ENCODE measurements at places on chromosomes 2 and 18. TPM values are rescaled to one million over a fixed set of nuclear protein-coding genes. Genes with fewer than 3 reads are reported as not detected.

The ST8SIA5 gene
- polyA plus RNA-seq, result not detected

The HOXD10 gene
- polyA plus RNA-seq, result 12.6 TPM

The UGT1A9 gene
- not detected for polyA plus RNA-seq

The KCNJ3 gene
- polyA plus RNA-seq, result 3.2 TPM

DNA sequence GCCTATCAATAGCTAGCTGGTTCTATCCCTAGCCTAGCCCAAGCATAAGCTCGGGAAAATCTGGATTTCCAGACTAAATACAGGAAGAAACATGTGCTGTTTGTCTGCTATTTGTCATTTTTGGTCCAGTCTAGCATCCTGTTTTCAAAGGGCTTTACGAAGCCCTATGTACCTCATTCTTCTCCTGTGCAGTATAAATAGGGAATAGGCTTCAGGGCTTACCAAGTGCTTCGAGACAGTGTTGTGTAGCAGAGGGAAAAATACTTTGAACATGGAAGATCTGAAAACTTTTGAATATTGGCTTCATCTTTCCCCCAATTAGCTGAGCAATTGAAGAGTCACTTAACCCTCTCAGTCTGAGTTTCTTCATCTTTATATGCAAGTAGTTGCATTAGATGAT, 679.8 kb downstream of the TDRD15 start:
- DNase-seq, result no peak

The NR4A2 gene
- 1.5 TPM for polyA plus RNA-seq

DNA sequence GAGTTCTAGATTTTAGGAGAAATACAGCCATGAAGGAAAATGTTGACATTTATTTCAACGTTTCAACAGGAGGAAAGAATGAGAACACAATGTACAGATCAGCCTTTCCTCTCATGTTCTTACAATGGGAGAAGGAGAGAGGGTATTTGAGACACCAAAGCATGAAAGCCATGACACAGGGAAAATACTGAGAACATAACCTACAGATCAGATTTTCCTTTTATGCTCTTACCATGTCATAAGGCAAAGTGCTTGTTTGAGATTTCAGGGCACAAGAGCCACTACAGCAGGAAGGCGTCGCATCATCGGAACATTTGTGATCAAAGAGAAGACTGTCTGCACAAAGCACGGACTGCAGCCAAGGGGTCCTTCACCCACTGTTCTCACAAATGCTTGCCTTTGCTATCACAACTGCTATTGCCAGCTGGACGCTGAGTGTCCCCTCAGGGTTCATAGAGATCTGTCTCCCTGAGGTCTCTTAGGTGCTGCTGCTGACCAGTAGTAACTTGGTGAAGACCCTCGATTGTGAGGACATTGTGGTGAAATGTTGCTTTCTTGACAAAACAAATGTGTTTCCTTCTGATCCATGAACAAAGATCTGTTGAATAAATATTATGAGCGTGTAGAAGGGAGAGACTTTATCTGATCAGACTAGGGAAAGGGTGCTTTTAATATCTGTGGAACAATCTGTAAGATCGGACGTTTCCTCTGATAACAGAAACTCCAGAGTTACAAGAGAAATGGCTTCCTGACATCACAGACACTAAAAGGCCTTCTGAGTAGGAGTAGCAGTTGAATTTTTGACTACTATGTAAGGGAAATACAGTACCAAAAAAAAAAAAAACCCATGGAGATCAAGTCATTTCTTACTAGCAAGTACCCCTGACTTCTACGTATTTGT, 6.4 kb upstream of the IL1RL1 start:
- no peak for DNase-seq

DNA sequence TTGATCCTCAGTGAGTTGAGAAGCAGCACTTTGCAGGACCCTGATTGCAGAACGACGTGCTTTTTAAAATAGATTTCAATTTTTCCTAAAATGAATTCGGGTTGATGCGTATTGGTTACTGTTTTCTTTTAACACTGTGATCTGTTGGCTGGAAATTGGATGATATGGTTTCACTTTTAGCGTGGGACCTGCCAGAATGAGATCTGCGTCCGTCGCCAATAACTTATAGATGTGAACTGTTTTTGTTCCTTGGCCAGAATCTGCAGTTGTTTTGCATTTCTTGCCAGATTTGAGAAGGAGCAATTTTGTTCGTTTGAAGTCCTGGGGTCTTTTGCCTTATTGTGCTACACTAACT, 703 bp downstream of the UGGT1 start:
- DNase-seq, result no peak

DNA sequence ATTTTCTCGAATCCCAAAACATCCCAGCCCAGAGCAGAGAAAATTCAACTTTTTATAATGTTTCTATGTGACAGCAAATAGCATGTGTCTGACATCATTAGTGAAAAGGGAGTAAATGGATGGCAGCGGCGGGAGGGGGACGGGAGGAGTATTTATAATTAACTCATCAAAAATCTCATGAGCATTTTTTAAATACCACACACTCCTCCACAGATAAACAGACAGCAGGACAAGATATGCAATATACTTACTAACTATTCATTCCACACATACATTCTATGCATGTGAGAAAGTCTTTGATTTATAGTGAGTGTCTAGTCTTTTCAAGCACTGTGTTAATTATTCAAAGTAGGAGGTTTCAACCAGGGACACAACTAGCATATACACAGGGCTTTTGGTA, 107.6 kb downstream of the LRP2 start:
- peak; percentile 7 for DNase-seq

DNA sequence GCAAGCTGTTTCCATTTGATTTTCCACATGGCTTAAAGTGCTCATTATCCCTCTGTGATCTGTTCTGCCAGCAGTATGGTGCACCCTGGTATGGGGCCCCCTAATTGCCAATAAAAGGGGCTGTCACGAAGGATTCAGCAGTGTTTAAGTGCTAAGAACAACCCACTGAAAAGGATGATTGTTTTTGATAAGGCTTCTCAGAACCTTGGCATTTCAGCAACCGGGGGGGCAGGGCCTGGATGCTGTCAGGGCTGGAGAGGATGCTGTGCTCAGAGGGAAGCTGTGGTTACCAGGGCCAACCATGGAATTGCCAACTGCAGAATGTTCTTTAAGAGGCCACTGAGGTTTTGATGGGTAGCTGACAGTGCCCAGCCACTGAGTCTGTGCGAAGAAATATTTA, 117.8 kb downstream of the CTIF start:
- no peak for DNase-seq

GRCh38 chr18:43115076-43115921, at the start of gene RIT2:
RIT2 (minus strand) TSS chr18:43115685.
- no peak for DNase-seq

DNA sequence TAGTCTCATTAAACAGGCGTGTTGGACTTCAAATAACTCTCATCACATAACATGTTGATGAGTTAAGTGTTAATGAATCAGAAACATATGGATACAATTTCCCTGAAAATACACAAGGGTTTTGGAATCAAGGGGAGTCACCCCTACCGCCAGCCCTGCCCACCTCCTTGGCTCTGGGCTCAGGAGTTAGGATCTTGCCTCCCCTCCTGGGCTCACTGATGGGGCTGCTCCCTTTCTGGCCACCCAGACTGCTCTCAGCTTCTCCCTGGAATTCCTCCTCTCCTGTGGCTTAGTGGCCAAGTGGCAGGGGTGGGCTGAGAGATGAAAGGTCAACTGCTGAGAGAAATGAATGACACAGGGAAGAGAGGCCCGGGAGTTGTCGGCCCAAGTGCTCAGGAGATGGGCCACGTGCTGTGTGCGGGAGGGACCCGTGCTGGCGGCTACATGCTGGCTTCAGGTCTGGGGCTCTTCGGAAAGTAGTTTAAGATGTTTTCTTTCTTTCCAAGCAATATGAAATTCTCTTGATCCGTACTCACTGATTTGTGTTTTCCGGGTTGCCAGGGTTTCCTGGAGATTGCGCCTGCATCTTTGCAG, 55.8 kb upstream of the TNP1 start:
- DNase-seq, result no peak

DNA sequence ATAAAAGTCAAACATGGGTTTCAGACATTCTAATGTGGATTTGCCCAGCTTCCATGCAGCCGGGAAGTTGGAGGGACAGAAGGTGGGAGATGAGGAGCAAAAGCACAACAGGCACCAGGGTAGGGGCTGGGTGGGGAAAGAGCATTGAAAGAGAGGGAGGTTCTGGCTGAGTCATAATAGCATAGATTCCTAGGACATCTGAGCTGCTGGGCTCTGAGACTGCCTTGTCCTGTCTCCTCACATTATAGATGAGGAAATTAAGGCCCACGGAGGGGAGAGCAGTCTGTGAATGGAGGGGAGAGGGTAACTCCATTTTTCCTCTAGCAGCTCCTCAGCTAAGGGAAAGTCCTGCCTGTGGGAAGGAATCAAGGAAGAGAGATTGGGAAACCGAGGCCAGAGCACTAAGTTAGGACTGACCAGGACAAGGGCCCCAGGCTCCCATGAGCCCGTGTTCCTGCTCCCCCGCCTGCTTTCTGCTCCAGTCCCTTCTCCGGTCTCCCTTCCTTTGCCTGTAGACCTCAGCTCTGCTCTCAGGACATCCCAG, 26.2 kb downstream of the SH2D6 start:
- DNase-seq, result no peak

The HEATR5B gene
- polyA plus RNA-seq, result 10.4 TPM

GRCh38 chr2:119864318-119864717, 104.6 kb downstream of the PTPN4 start:
- DNase-seq, result no peak

GRCh38 chr18:79604205-79604912, 75.2 kb upstream of the CTDP1 start:
- DNase-seq, result no peak

- no peak for DNase-seq
Measured at GRCh38 chr2:38406597-38407110, 29.6 kb upstream of the ATL2 start.

DNA sequence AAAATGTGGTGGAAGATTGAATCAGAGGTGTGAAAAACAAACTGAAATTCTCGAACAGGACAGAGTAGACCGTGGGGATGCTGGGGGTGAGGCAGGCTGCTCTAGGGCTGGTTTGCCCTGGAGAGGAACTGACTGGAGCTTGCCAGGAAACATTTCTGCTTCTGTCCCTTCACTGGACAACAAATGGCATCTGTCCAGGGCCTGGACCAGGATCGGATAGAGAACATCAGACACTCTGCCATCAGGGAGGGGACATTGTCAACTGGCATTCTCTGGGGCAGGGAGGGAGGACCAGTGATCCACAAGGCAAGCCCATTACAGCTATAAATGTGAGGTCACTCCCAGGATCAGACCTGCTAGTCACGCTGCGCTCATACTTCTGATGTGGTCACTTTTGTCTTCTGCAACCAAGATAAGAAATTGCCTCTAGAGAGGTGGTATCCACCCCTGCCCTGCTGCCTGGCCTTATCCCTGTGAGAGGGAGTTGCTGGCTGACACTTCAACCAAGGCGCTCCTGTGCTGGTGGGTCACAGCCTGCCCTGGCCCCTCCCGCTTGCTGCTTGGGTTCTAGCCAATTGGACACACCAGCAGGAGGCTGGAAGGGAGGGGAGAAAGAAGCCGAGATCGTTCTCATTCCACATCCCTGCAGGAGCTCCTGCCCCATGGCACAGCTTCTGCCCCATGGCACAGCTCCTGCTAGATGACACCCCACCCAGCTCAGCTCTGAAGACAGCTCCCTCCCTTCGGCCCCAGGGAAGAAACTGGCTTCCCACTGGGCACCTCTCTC, 8.7 kb downstream of the NPPC start:
- DNase-seq, result no peak

The SF3B1 gene
- 398 TPM for polyA plus RNA-seq

- DNase-seq, result no peak
Measured at GRCh38 chr2:219907011-219907365, 279.6 kb downstream of the SLC4A3 start.

DNA sequence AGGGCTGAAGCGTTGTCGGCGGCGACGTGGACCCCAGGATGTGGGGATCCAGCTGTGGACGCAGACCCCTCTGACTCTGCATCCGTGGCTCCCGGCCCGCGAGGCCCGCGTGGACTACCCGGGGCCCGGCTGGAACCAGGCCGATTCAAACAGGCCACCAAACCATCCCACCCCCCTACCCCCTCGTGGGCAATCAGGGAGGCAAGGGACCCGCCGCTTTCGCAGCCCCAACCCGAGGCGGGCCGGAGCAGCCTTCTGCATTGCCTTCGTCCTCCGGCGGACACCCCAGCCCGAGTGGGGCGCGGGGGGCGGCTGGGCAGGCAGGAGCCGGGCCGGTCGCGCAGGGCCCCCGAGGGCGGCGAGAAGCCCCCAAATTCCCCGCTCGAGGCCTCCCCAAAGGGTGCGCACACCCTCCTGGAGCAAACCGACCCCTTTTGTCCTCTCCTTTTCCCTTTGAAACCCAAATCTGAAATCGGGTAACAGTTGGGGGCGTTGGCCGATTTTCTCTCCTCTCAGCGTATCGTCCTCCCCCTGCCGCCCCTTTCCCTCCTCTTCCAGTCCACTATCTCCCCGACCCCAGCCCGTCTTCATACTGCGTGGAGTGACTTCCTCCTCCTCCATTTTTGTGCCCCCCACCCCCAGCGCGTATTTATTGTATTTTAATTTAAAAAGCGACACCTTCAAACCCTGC, 7.4 kb downstream of the SP9 start:
- no peak for DNase-seq

DNA sequence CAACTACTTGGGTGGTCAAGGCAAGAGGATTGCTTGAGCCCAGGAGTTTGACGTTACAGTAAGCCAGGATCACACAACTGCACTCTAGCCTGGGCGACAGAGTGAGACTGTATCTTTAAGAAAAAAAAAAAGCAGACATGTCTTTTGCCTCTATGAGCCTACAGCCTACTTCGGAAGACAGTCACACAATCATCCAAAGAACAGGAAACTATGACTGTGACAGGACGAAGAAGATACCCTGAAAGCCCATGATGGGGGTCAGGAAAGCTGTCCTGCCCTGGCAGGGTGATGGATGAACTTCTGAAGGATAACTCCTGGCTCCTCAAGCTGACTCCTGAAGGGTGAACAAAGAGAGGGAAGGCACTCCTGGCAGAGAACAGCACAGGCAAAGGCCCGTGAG, 251.7 kb upstream of the SIX2 start:
- no peak for DNase-seq

GRCh38 chr2:40321822-40322221, 130.1 kb downstream of the SLC8A1 start:
- DNase-seq, result no peak

GRCh38 chr2:119520696-119521432, 3.4 kb downstream of the SCTR start:
- DNase-seq, result no peak

All from BJ (cell line).